Bronchial epithelial cell (primary cell): ENCODE measurements at places on chromosomes 11 and 22. TPM values are rescaled to one million over a fixed set of nuclear protein-coding genes. Genes with fewer than 3 reads are reported as not detected.

DNA sequence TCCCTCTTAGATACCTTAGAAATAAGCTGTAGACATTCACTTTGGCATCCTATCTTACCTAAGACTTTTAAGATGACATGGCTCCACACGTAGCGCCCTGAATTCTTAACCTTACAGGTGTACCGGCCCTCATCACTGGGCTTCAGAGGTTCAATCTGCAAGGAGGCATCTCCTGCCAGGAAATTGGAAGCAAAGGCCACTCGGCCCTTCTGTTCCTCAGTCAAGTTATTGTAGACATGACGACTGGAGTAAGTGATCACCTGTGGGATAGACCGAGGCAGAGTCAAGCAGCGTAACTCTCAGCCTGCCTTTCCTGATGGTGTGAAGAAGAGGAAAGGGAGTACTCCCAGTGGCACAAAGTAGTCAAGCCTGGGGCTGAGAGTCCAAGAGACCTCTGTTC lies 22.5 kb upstream of the HSPA8 start:
- DNase-seq: no peak

DNA sequence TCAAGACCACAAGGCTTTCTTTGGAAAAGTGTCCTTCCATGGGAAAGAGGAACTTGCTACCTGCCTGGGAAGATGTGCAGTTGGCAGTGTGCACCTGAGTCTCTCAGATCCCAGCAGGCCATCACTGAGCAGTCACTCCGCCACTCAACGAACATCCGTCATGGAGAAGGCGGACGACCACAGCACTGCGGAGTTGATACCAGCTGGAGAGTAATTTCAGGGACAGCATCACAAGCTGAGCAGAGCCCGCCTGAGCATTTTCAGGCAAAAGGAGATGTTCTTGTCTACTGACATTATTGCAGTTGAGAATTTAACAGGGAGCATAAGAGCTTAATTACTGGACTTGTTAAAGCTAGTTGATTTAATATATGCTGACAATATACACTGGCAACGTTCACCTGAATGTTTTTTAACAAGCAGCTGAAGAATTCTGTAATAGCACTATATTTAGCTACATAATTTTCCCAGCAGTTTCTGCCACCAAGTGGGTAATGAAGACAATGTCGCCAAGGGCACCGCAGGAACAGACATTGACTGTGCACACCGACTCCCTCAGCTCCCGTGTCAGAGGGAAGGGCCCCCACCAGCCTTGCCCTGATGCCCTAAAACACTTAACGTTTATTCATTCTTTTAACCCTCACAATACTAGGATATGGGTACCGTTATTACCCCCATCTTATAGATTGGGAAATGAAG lies 52.4 kb upstream of the ARFGAP3 start:
- DNase-seq: no peak

DNA sequence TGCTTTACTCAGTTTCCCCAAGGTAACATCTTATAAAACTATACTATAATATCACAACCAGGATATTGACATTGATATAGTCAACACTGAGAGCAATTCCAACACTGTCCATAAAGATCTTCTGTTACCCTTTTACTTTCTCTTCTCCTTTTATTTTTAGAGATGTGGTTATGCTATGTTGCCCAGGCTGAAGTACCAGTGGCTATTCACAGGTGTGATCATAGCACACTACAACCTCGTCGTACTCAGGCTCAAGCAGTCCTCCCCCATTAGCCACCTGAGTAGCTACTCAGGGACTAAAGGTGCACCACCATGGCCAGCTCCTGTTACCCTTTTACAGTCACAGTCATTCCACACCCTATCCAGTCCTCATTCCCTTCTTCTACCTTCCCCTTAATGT lies 119.7 kb downstream of the CWF19L2 start:
- DNase-seq: no peak

- DNase-seq: no peak
Observed at GRCh38 chr11:65556470-65557279, 1.5 kb downstream of the LTBP3 start.

EFCAB6 gene
- 0.26 and 0.64 TPM in 2 replicates for total RNA-seq

RAB30 gene
- 3.2 and 3.7 TPM in 2 replicates for total RNA-seq

DNA sequence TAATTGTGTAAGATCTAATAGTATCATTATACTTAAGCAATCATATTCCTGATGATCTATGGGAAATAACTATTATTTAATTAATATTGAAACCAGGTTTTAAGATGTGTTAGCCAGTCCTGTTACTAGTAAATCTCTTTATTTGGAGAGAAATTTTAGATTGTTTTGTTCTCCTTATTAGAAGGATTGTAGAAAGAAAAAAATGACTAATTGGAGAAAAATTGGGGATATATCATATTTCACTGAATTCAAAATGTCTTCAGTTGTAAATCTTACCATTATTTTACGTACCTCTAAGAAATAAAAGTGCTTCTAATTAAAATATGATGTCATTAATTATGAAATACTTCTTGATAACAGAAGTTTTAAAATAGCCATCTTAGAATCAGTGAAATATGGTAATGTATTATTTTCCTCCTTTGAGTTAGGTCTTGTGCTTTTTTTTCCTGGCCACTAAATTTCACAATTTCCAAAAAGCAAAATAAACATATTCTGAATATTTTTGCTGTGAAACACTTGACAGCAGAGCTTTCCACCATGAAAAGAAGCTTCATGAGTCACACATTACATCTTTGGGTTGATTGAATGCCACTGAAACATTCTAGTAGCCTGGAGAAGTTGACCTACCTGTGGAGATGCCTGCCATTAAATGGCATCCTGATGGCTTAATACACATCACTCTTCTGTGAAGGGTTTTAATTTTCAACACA lies 6.4 kb downstream of the BIRC3 start:
- peak; percentile 57 for DNase-seq

DNA sequence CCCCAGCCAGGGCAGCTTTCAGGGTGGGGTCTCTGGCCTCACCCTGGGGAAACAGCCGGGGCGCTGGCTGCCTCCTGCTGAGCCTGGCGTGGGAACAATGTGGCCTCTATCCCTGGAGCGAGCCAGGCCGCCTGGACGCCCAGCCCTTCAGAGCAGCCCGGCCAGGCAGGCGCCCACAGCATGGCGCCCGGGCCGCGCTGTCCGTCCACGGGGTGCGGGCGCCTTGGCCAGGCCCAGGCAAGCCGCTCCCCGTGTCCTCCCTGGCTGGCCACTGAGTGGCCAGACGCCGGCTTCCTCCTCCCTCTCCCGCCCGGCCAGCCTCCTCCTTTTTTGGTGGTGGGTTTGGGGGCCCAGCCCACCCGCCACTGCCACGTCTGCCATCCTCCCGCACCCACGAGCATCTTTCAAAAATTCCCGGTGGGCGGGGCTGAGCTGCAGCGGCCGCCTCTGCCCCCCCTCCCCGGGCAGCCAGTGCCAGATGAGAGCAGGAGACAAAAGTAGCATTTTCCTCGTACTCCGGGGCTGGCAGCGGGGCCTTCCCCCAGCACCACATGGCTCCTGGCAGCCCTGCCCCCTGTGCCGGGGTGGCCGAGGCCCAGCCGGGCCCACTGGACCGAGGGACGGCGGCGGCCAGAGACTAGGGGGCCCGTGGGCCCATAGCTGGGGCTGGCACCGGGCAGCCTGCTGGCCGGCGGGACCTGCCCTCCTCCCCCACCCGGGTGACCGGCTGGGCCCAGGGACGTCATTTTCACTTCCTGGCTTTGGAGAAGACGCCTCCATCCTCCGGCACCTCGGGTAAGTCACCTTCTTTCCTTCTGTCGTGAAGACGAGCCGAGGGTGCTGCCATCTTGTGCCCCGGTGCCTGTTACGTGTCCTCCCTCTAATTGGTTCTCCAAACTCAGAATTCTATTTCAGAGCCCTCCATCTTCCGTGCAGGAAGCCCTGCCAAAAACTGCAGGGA lies 70.2 kb upstream of the PPARA start:
- no peak for DNase-seq

PDGFB gene
- total RNA-seq: 1.1 and 5.6 TPM in 2 replicates

SCO2 gene
- 2.0 and 2.1 TPM in 2 replicates for total RNA-seq

EIF3M gene
- 326 and 500 TPM in 2 replicates for total RNA-seq

DNA sequence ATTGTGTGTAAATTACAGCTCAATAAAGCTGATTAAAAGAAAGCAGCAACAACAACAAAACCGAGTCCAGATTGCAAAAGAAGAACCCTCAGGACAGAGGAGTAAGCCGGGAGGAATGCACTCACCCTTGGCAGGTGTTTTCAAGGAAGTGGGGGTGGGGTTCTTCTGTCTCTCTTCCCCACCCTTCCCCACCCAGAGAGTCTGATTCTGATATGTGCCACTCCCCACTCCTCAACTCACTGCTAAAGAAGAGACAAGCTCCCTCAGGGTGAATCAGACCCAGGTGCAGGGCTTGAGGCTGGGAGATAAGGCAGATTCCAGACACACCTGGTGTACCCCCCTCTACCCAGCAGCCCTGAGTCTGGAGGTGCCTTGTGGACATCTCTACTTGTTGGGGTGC lies 38.4 kb upstream of the PHF21A start:
- DNase-seq: peak; percentile 84

CAPRIN1 gene
- total RNA-seq: 97.9 and 115 TPM in 2 replicates

DNA sequence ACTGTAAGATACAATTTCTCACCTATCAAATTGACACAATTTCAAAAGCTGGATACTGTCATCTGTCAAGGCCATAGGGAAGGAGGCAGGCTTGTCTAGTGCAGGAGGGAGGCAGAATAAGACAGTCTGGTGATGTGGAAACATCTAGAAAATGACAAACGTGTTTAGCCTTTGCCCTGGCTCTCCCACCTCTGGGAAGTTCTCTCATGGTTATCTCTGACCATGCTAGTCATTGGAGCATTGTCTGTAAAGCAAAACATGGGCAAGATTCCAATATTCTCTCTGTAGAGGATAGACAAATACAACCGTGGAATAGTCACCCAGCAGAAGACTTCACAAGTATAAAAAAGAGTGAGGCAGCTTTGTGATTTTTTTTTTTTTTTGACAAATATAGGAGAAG lies 9.1 kb upstream of the SERHL2 start:
- no peak for DNase-seq

DNA sequence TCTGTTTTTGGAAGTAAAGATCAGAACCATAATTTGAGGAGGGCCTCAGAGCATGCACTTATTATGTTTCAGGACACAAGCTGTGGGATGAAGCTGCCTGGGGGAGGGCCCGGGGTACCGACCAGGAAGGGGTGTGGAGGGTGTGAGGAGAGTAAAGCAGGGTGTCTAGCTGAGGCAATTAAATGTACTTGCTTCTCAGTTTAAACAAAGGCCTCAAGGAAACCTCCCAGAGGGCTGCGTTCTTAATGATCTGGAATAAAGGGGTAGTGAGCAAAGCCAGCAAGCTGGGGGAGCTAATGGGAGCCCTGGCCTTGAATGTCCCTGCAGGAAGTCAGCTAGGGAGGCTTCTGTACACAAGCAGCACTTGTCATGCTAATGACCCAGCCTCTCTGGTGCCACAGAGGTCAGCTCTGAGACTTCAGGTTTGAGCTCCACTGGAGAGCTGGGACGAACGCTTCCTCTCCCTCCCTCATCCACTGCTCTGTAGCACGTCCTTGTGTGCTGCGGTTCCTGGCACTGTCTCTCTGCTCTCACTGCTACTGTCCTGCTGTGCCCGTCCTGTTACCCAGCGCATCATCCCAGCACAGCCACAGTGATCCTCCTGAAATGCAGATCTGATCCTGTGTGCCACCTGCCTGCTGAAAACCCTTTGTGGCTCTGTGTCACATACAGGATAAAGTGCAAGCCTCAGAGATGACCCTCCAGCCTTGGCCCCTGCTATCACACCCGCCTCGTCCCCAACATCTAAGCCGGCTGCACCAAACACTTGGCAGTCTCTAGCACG lies 159.7 kb downstream of the DBX1 start:
- DNase-seq: no peak

XKR3 gene
- total RNA-seq: not detected in 2 replicates

EWSR1 gene
- total RNA-seq: 87.1 and 163 TPM in 2 replicates

CDKN1C gene
- total RNA-seq: 9.5 and 9.9 TPM in 2 replicates

- peak; percentile 84 for DNase-seq
Observed at GRCh38 chr11:16321148-16321547, 35.2 kb downstream of the SOX6 start.

DNA sequence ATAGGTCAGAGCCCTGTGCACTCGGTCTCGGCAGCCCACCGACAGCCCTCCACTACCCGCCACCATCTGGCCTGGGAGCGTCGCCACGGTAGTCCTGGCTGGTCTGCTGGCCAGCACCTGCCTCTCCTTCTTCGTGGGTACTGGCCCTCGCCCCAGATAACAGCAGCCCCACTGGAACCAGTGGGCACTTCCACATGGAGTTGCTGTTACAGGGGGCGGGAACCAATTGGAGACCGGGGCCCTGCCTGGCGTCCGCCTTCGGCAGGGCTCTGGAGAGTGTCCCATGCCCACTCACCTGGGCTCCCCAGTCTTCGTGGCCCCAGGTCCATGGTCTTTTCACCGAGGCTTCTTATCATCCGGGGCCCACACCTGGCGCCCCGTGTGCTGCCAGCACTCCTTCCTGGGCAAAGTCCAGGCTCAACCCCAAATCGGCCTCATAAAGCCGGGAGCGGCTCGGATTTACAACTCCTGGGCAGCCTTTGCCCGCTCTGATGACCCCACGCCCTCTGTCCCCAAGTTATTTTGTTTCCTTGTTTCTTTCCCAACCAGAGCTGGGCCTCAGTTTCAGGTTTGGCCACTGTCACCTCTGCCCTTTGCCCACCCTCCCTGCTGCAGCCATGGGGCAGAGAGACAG lies 12.9 kb upstream of the EHD1 start:
- no peak for DNase-seq

- no peak for DNase-seq
Observed at GRCh38 chr11:81966340-81966739, 767.3 kb downstream of the FAM181B start.

DNA sequence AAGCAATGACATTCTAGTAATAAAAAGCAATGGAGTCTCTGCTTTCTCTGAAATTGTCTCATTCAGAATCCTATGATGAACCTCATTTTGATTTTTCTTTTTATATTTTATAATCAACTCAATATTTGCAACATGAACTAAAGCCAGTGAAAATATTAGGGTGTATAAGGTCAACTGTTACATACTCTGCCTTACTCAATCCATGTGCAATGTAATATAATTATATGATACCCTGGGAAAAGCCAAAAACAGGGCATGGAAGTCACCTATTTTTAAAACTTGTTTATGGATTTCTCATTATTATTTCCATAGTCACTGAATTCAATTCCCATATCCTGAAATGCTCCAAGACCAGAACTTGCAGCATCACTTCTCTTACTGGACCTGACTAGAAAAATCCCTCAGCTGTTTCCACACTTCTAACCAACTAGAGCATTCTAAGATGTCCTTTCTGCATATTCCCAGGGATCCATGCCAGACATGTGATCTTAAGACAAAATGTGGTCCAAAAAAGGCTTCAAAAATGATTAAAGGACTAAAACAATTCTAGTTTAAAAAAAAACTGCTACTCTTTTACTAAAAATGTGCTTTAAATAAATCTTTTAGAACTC lies 97.3 kb downstream of the GUCY1A2 start:
- DNase-seq: no peak
